Mucosa of gallbladder (tissue), 1 donor: ENCODE measurements at places on chromosomes 1 and 21. TPM values are rescaled to one million over a fixed set of nuclear protein-coding genes. Genes with fewer than 3 reads are reported as not detected.

SZT2 gene
- 59.3 TPM for total RNA-seq

MPL gene
- not detected for total RNA-seq

PRAMEF14 gene
- total RNA-seq = not detected

SPRR5 gene
- total RNA-seq = not detected

OR2G6 gene
- not detected for total RNA-seq

DNAJC28 gene
- total RNA-seq = 2.8 TPM

- peak; percentile 80 for DNase-seq
These were observed 60.1 kb upstream of the NEK2 start for GRCh38 chr1:211735208-211736170.

- no peak for DNase-seq
These were observed 2.8 kb upstream of the SSU72 start for GRCh38 chr1:1577367-1578011.

GRCh38 chr1:107695341-107695740 lies 269.6 kb downstream of the VAV3 start:
- no peak for DNase-seq

DNA sequence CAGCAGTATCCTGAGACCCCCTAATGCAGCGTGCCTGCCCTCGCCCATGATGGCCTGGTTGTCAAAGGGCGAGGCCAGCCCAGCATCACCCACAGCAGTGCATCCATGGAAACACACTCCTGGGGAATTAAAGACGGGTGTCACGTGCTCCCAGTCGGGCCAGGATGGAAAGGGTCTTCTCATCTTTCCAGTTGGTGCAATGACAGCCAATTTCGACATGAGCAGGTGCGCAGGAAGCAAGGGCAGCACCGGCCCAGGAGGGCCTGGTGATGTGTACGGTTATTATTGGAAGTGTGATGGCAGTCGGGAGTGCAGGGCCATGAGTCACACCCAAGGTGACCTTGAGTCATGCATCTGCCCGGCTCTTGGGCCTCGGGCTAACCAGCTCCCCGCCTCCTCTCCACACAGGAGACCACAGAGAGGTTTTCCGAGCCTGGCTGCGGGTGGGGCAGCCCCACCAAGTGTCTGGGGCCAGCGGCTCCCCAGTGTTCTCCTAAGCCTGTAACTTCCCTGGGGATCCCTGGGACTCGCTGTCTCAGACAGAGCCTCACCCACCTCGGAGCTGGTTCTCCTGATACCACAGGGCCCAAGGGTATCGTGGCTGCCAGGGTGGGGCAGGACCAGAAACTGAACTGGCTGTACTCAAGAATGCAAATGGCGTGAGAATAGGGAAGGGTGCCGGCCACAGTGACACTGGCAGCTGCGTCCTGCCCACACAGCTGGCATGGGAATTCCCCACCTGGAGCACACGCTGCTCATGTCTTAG lies 119.8 kb downstream of the SIK1 start:
- no peak for DNase-seq

- DNase-seq = no peak
These were observed 4.0 kb upstream of the PLCH2 start for GRCh38 chr1:2472109-2472508.

DNA sequence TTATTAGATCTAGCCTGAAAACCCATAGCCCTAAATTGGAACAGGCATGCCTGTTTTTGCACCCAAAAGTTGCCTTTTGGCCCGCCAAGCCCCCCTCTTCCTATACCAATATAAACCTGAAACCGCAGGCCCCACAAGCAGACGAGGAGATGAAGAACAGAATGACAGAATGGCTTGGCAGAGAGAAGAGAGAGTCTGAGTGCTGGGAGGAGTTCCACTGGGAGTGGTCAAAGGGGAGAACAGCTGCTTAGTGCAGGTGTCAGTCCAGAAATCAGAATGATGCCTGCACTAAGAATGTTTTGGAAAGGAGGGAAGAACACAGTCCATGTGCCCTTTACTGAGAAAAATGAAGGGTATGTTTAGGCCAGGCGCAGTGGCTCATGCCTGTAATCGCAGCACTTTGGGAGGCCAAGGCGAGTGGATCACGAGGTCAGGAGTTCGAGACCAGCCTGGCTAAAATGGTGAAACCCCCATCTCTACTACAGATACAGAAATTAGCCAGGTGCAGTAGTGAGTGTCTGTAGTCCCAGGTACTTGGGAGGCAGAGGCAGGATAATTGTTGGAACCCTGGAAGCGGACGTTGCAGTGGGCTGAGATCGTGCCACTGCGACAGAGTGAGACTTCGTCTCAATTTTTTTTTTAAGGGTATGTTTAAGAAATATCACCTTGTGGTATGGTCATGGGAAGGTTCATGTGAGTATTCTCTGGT lies 9.4 kb downstream of the DYRK1A start:
- DNase-seq = no peak

DNA sequence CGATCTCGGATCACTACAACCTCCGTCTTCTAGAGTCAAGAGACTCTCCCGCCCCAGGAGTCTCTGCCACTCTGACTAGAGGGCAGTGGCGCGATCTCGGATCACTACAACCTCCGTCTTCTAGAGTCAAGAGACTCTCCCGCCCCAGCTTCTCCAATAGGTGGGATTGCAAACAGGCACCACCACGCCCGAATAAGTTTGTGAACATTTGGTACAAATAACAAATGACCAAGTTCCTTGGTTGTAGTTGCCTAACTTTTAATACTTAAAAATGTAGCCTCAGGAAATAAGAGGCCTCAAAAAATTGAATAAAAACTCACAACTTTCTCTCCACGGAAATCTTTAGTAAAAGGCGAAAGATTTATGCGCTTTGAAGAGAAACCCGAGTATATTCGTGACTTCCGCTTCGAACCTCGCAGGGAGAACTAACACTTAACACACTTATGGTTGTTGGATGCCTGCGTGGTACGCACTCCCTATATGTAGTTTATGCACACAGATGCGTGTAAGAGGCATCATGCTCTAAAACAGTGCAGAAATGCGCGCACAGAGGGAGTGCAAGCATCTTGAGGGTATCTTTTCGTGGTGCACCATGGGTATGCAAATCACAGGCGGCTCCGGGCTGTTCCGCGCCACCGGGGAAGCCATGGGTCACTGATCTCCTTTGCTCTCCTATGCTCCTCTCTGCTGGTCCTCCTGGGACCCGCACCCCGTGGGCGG lies 11.4 kb downstream of the BTBD19 start:
- DNase-seq = peak; percentile 73

DNA sequence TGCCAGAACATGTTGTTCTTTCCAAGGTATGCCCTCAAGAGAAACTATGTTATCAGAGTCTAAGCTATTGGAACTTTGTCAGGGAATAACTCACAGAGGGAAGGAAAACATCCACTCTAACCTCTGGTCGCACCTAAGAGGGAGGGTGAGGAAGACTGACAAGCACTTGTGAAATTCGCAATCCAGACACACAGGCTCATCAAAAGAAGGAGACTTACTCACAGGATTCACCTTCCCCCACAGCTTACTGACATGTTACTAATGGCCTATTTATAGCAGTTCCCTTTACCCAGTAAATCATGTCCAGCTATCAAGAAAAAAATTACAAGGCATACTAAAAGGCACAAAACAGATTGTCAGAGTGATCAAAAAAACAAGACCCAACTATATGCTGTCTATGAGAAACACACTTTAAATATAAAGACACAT lies 36.9 kb downstream of the WDR64 start:
- no peak for DNase-seq

- no peak for DNase-seq
These were observed 25.6 kb downstream of the RERE start for GRCh38 chr1:8791819-8792218.

- no peak for DNase-seq
These were observed 4.8 kb downstream of the DIRAS3 start for GRCh38 chr1:68045511-68046180.

DNA sequence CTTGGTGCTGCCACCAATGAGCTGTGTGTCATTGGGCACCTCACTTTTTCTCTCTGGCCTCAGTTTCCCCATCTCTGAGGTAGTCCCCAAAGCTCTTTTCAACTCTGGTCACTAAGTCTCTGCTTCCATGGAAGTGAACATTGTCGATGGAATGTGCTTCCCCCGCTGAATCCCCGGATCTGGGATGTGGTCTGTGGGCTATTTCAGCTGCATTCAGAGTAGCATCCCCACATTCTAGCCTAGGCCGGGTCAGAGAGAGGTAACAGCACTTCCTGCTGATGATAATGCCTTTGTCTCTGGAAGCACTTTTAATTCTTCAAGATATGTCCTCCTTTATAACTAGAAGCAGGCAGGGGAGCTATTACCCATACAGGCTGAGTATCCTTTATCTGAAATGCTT lies 29.8 kb downstream of the RASSF5 start:
- DNase-seq = no peak

DNA sequence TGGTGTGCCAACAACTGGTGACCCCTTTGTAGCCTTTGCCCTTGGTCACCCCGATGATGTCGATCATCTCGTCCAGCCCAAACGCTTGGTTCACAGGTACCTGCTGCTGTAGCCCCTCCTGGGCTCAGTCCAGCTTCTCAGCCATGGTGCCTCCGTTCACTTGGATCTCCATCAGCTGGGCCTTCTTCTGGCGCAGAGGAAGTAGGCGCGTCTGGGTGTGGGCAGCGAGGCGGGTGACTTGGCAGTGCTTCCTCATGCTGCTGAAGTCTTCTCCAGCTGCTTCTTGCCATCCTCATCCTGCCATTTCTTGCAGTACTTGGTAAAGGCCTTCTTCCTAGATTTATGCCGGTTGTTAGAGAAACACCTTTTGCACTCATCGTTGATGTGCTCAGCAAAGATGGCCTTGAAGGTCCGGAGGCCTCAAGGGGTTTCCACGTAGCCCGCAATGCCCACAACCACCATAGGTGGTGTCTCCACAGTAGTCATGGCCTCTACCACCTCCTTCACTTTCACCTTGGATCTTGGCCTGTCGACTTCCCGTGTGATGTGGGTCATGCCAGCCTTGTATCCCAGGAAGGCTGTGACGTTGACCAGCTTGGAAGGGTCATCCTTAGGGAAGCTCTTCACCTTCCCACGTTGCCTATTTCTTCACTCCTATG lies 13.0 kb downstream of the DOP1B start:
- no peak for DNase-seq

- no peak for DNase-seq
These were observed 24.0 kb downstream of the TMPRSS2 start for GRCh38 chr21:41483973-41484372.

- no peak for DNase-seq
These were observed 609.8 kb upstream of the NCAM2 start for GRCh38 chr21:20388400-20388799.

DNA sequence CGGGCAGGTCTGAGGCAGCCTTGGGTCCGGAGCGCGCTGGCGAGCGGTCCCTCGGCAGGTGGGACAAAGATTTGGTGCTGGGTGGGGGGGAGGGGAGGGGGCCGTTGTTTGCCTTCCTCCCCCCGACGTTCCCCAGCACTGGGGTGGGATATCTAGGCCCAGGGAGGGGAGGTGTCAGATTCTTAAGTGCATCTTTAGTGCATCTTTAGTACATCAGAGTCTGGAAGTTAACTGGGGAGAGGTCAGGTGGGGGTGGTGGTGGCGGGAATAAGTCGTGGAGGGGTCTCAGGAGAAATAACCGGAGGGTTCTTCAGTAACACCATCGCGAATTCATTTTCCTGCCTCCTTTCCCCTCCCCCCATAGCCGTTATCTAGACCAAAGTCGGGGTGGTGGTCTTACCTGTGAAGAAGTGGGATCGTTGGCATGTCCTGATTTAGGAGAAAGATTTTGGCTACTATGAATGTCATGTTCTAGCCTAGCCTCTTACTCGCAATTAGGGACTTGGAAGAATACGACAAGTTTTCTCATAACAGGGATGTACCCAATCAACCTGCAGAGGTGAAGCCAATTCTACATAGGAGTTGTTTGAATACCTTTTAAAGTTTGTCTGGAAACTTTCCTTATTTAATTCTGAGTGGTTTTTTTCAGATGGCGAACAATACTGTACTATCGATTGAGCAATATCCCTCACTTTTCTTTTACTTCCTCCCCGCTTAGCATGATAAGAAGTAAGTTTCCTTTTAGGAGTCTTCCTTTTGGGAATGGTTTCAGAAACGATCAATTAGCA lies 886 bp downstream of the ZMYM4 start:
- DNase-seq = no peak

GRCh38 chr1:94050254-94050653 lies 70.7 kb downstream of the ABCA4 start:
- DNase-seq = no peak

GRCh38 chr1:167121375-167122120 lies 27.7 kb downstream of the STYXL2 start:
- peak; percentile 83 for DNase-seq
